ENCODE measurements at places on chromosomes 5 and 9.

GRCh38 chr5:109413458-109413857, 3.7 kb upstream of the PJA2 start:
- DNase-seq = no peak

DNA sequence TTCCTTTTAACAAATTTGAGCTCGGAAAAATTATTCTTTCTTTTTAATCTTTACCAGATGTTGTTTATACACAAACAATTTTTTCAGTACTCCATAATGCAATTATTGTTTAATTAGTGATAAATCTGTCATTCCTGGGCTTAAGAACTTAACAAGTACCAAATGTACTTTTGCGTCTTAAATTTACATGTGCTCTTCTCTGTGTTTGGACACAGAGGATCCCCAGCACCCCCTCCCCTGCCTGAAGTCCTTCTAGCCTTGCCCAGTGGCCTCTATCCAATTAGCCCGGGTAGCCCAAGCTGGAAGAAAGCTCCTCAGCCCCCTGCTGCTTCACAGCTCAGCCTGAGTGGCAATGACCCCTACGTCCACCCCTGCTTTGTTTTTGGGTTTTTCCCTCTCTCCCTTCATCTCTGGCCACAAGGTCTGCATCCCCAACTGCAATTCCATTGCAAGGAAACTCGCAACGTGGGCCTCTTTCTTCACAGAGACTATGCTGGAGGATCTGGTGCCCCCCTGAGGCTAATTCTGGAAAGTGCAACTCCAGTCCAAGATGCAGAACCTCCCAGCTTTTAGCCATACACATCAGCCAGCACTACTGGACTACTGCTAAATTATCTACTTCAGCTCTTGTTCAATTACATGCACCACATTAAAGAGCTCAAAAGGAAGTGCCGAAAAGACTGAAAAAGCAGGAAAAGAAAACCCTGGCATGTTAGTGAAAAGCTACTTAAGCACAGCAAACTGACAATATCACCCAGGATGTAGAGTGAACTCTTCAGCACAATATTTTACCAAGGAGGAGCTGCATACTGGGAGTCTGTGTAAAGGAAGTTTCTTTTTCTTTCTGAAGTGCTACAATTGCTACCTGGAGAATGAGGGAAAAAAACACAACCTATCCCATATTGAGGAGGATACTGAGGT, 186.2 kb downstream of the FANCC start:
- peak; percentile 16 for DNase-seq

DNA sequence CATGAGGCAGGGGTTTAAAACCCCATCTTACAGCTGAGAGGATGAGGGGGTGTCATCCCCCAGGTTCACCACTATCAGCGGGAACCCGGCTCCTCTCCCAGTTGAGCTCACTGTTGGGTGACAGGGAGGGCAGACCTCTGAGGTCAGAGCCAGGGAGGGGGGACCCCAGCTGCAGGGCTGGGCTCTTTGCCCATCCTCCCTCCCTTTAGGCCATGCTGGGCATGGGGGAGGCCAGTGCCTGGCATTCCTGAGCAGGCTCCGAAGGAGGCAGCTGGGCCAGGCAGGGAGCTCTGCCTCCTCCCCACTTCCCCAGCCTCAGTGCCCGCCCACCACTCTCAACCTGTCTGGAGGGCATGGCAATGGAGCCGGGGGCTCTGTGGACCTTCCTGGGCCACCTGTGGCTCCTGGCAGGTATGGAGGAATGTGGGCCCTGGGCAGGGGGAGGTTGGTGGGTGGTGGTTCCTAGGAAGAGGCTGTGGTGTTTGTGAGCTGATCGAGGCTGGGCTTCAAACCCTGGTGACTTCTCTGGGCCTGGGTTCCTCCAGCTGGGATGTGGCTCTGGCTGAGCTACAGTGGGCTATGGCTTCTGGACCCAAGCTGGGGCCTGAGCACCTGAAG, 12.6 kb downstream of the CRB2 start:
- no peak for DNase-seq

DNA sequence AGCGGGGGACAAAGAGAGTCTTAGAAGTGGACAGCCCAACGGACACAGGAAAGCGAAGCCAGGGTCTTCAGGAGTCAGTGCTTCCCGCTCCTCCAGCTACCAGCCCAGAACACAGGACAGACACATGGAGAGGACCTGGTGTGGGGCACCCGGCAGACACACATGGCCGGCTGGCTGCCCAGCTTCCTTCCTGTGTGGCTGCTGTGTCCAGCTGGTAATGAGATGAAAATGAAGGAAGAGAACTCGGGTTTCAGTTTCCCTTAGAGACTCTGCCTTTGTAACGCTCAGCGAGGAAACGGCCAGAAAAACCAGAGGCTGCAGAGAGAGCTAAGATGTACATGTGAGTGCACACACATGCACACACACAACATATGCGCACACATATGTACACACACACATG, 87.5 kb downstream of the SECISBP2 start:
- no peak for DNase-seq

DNA sequence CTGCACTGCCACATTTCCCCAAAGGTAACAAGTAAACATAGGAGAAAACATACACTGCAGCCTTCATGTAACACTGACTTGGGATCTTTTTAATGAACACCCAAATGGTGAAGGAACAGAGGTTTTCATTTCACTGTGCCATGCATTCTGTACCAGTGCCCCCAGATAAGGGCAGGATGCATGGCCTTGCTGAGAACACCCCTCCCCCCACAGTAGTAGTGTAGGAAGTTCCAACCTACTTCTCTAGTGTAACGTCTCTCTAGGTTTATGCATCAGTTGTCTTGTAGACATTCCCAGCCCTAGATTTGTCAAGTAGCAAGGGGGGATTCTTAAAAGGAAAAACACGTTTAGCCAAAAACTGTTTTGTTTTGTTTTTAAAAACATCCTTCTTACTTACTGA, 29.9 kb downstream of the MAP3K1 start:
- no peak for DNase-seq

DNA sequence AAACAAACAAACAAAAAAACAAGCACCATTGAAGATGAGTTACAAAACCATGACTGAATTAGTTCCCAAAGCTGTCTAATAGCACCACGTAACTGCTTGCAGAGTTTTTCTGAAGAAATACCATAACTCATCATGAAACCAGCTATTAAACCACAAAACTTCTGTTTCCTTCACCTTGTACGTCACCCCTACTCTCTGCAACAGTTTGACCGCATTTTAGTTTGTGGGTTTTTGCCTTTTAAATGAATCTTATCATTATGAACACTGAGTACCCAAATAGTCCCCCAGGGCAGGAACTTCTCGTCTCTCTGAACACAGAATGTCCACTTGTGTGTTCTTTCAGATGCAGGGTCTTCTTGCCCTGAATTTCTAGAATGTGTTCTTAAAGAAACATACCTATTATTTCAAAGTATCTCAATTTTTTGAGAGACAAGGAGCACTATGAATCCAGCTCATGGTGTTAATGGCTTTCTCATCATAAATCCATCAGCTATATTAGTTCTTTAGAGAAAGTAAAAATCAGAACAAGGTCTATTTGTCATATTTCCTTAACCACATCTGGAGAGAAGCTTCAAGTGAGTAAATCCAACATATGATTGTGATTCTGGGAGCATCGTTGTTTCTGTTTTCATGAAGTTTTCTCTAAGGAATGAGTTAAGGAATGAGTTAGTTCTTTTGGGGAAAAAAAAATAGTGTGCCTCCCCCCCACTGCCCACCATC, 210.6 kb downstream of the AUH start:
- peak; percentile 80 for DNase-seq

- DNase-seq = no peak
Observed at GRCh38 chr9:120369608-120370220, 210.3 kb downstream of the CDK5RAP2 start.

- DNase-seq = no peak
Observed at GRCh38 chr5:1282131-1282992, 12.5 kb downstream of the TERT start.

DNA sequence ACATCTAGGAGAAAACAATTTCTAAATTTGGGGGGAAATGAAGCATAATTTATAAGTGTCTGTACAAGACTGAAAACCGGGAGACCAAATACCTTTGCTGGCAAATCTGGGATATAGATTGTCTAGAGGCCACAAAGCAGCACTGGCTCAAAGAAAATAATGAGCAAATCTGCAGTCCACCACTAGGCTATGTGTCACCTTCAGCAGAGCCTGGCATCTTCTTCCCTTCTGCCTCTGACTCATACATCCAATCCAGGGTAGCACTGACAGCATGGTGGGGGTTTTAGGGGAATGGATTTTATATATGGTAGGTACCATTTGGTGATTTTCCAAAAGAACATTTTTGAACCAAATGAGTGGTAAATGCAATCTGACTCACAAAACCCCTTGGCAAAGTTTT, 12.8 kb downstream of the FAM81B start:
- DNase-seq = no peak

GRCh38 chr5:71828291-71829040, 109.4 kb downstream of the CARTPT start:
- DNase-seq = no peak

DNA sequence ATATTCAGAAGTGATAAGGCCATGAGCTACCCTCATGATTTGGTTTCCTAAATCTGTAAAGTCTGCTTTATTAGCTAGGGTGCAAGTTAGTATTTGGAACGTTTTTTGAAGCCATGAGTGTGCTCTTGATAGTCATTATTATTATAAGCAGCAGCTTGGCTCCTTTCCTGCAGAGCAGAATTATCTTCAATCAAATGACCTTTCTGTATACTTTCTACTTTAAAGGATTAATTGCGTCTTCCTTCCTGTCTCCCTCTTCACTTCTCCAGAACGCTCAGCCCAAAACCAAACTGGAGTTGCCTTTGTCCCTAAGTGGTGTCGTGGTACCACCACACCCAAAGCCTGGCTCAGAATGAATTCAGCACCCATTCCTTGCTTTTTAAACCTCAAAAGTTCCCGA, 211.3 kb downstream of the ARHGAP26 start:
- DNase-seq = no peak

- no peak for DNase-seq
Observed at GRCh38 chr9:115262952-115263351, 145.0 kb upstream of the TNC start.

- no peak for DNase-seq
Observed at GRCh38 chr9:69370430-69370829, 45.4 kb downstream of the ENTREP1 start.

GRCh38 chr5:109041317-109041716, 293.6 kb downstream of the FER start:
- no peak for DNase-seq

DNA sequence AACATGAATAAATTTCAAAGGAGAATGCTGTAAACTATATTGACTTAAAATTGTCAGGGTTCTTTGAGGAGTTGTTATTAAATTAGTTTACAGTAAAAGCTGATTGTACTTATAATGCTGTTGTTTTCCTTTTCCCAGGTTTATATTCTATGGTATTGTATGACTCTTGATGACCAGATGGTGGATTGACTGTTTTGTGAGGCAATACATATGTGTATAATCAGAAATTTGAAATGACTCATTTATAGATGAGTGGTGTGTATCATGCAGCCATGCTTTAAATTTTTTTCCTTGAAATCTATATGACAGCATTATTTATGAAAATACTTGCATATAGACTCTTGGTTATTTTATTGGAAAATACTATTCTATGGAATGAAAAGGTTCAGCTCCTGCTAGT, 195.3 kb downstream of the CNTLN start:
- no peak for DNase-seq

DNA sequence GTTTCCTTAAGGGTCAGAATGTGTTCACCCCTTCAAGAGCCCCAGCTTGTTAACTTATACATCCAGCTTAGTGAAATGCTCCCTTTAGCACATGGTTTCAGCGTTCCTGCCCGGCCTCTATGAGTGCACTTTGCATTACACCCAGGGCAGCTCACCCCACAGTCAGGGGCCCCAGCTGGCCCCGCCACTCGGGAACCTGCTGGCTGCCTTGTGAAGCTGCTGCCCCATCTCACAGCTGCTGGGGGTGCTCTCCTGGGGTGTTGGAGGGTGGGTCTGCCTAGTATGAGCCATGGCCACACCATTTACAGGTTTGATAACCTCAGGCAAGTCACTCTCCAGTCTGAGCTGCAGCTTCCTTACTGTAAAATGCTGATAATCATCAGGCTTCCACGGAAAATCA, 32.2 kb downstream of the HRH2 start:
- DNase-seq = no peak

DNA sequence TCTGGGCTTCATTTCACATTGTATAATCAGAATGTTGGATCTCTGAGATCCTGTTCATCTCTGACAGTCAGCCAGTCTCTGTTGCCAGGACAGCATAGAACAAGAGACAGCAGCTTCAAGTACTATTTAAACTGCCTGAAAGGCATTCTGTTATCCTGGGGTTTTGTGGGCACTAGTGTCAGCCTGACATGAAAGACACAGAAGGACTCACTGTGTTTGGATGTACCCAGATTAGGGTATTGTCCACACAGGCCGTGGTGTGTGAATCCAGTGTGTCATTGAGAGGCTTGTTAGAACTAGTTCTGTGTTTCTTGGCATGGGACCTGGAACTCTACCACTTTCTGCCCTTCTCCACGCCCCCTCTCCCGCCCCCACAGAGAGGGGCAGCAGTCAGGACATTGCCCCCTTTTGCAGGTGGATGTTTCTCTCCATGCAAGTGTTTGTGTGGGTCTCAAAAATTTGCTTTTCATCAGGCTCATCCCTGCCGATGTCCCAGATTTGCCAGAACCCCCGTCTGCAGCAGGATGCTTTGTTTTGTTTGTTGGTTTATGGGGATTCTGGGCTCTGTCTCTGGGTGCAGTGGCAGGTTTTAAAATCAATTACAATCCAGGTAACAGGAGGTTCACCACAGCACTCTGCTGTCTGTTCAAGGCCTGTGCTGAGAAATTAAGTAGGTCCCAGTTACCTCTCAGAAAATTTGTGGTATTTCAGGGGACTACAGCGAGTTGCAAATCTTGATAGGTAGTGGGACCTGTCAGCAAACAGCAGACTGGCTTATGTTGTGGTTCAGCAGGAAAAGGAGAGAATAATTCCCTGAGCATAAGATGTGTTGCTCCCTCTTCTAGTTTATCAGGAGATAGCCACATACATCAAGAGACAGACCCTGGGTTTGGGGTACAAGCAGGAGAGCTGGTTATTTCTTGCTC, 144.6 kb downstream of the DOCK2 start:
- no peak for DNase-seq

DNA sequence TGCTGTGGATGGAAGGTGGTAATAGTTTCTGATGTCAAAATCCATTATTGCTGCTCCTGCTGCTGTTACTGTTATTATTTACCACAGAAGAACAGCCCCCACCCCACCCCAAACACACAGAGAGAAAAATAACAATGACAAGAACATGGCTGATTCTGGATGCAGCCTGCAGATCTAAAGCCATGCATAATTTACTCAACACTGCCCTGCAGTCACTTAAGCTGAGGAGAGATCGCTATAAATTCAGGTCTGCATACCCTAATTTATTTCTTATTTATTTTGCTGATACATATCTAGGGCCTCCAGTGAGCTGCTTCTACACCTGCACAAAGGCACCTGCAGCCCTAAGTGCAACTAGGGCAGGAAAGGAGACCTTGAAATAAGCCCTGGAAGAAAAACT, 132.0 kb downstream of the TRIM32 start:
- no peak for DNase-seq
